Coronary artery (tissue), 2 donors: ENCODE measurements at places on chromosomes 12 and 14.
A peak's percentile ranks its signal among the peaks of the same experiment; 100 is the strongest.

DNA sequence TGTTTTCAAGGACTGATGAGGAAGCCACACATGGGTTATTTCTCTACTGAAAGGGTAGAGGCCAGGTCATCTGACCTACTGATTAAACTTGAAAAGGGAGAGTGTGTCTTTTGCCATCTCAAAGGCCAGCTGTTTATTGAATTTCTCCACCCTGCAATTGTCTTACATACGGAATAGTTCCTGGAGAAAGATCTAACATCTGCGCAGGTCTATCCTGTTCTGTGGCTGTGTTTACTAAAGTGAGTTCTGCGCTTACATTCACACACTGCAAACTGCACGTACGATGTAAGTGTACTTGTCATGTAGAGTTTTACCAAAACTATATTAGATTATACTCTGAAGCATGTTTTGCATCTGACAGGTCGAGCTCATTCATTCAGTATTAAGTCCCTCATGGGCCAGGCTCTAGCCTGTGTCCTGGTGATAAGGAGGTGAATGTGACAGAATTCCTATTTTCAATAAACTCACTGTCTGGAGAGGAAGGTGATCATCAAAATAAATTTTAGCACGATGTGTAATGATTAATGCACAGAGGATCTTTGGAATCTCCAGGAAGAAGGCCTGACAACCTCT lies 96.6 kb downstream of the PRKCH start:
- no peak for DNase-seq

GRCh38 chr14:55899531-55899930 lies 218.7 kb upstream of the PELI2 start:
- DNase-seq = no peak

DNA sequence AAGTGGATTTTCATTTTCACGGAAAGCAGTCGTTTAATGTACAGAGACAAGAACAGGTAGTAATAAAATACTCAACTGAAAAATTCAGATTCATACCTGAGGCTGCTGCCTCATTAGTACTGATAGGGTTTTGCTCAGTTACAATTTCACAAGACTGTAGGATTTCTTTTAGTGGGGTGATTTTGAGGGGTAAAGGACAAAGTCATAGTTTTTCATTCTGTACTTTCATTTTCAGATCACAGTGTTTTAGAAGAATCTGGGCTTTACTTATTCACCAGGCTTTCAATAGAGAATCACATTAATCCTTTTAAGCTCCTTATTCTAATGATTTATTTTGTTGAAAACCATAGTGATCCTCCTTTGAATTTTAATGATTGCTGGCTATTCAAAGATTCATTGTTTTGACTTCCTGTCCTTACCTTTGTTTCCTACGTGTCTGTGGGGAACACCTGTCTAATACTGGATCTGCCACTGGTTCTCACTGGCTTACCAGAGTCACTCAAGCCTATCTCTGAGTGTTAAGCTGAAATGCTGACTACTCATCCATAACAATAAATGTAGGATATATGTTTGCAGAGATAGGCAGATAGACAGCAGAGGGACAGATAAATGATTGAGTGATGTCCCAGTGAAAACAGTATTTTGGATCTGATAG lies 243.8 kb upstream of the NPAS3 start:
- no peak for DNase-seq

DNA sequence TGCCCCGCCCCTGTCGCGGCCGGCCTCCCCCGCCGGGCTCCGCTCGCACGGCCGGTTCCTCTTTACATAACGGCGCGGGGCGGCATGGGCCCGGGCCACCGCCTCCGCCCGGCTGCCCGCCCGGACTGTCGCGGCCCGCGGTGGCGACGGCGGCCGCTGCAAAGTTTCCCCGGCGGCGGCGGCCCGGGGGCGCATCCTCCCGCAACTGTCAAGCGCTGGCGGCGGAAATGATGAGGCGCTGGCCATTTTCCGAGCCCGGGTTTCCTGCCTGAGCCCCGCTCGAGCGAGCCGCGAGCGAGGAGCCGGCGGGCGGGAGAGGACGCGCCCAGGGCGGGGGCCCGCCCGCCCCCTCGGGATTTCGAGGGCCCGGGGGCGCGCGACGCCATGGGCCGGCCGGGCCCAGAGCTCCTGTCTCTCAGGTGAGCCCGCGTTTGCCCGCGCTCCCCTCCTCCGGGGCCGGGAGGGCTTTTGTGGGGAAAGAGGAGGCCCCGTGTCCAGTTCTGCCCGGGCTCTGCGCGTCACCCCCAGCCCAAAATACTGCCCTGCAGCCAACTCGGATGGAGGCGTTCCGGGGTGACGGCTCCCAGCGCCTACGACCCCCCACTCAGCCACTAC lies at the start of gene SH2B3:
Gene SH2B3, plus strand, starts transcription at position 65 of the 615 bp plus-strand sequence. CDS start 12,223 bp downstream, outside the sequence.
- no peak for DNase-seq

GRCh38 chr12:97024393-97024792 lies 117.3 kb downstream of the NEDD1 start:
- no peak for DNase-seq

DNA sequence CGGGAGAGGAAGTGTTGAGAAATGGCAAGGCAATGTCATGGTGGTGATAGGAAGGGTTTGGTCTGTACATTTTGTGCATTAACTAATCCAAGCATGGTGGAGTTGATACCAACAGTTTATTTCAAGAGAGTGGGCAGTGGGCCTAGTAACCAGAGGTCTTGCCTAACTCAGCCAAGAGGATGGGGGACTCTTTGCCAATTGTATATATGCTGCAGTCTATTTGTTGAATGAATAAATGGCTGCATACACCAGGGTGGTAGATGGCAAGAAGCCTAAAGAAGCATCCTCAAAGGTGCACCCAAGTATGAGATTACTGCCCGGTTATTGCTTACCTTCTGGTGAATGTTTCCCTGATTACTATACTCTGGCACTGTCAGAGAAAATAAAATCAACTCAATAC lies 295.9 kb downstream of the ITPR2 start:
- DNase-seq = no peak

- DNase-seq = peak; percentile 53
These were observed 110.1 kb upstream of the TMEM132D start for GRCh38 chr12:130013771-130014484.
